ENCODE measurements at places on chromosomes 1 and 21.
A peak's percentile ranks its signal among the peaks of the same experiment; 100 is the strongest.

DNA sequence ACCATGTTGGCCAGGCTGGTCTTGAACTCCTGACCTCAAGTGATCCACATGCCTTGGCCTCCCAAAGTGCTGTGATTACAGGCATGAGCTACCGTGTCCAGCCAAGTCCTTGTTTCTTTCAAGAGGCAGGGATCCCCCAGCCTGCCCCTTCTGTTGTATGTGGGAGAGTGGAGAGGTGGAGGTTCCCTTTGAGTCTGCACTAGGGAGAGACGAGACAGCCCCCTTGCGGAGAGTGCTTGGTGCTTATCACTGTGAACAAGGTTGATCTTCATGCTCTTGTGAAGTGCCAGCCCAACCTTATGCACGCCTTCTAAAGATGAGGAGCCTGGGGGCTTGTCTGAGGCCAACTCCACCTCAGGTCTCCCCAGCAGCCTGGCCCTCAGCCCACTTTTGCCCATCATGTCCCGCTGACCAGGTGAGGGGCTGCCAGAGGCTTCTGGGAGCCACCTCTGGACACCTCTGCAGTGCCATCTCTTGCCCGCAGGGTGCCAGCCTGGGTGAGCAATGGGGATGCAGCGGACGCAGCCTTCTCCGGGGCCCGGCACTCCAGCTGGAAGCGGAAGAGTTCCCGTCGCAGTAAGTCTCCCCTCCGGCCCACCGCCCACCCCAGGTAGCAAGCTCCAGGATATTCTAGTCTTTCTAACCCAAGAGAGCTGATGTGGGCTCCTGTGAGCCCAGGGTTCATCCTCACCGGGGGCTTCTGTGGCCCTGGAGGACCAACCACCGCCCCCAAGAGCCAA lies 62.3 kb downstream of the ARHGEF10L start:
- DNase-seq: no peak

- DNase-seq: no peak
These were observed 116.0 kb upstream of the KCNJ6 start for GRCh38 chr21:38032082-38032801.

DNA sequence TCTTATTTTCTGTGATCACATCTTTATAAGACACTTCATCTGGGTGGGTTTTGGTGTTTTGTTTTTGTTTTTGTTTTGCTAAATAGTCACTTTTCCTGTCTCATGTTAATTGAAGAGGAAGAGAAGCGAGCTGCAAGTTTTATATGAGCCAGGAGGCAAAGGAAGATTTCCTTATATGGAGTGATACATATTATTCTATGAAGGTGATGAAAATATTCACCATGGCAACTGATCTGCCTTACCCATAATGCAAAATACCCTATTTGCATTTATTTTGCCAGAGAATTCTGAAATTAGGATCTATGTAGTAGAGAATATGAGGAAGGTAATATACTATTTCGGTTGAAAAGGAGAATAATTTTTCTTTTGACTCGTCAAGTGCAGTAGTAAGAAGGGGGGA lies 13.9 kb downstream of the CXADR start:
- DNase-seq: no peak

DNA sequence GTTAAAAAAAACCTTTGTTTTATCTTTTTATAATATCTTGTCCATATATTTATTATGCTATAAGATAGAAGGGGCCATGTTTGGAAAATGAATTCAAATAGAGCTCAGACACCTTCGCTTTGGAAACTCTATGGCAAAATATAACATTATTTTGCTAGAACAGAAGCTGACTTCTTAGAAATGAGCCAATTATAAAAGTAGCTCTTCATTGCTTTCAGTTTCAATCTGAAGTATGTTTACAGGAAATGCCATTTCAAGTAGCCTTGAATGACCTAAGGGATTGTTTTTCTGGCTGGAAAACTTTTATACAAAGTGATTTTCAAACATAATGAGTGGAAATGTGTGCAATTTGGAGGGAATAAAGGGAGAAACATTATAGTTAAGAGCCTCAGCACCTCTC lies 37.8 kb upstream of the GBP5 start:
- DNase-seq: no peak

DNA sequence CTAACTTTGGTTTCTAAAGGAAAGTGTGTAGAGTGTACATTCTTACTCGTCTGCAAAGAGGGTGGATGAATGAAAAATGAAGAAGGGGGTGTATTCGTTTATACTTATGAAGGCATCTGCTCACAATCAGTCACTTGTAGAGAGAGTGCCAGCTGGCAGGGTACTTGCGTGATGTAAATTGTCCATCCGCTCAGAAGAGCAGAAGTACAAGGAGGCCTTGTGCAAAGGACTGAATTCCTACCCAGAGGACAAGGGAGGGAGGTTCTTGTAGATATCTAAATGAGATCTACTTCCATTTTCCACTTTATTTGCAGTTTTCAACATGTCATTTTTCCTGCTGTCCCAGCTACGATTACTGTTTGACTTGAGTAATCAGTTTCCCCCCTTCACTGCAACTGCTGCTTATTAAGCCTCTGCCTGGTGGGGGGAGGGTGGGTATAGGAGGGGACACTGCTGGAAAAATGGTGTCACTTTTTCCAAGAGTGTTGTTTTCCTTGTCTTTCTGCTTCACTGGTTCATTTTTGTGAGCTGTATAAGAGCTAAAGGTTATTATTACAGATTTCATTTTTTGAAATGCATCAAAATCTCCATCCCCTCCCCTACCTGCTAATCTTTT lies 67.3 kb downstream of the LAMC1 start:
- peak; percentile 89 for DNase-seq

GRCh38 chr1:98177751-98178150 lies 256.9 kb upstream of the DPYD start:
- DNase-seq: no peak

DNA sequence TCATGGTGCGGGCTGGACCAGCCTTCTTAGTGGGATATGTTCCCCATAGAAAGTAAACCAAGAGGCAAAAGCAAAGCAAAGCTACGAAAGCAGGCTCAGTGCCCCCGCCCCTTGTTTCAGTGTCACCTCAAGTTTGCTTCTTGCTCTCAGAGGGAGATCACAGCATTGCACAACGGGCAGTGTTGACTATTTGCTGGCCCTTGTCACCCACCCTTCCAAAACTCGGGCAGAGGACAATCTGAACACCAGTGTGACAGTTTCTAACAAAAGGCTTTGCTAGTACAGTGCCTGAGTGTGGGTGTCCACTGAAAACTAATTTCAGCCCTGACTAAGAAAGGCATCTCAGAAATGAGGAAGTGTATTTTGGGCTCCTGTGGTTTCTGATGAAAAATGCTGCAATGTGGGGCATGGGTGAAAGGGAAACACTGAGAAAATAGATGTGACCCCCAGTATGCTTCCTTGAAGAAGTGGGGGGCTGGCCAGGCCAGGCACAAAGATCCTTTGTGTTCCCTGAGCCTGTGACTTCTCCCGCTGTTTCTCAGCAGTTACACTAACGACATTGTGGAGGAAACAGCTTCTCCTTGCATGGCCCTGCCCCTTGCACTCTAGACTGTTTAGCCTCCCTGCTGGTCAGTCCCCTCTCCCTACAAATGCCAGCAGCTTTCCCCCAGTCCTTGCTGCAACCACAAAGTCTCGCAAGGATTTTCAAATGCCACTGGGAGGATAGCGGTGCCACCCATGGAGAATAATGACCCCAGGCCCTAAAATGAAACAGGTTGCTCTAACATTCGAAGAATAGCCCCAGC lies 33.3 kb upstream of the KCNE1 start:
- DNase-seq: no peak

DNA sequence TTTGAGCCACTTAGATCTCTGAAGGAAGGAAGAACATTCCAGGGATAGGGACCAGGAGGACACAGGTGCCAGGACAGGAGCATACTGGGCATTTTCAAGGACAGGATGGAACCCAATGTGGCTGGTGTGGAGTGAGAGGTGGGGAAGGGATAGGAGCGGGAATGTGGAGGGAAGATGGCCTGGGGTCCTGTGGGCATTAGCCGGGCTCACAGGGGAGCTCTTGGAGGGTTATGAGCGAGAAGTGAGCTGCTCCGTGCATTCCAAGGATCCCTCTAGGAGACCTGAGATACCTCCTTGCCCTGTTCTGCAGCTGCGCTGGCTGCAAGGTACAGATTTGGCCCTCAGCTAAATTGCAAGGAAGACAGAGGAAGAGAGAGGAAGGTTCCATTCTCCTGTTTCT lies 87.5 kb downstream of the IER5 start:
- no peak for DNase-seq

DNA sequence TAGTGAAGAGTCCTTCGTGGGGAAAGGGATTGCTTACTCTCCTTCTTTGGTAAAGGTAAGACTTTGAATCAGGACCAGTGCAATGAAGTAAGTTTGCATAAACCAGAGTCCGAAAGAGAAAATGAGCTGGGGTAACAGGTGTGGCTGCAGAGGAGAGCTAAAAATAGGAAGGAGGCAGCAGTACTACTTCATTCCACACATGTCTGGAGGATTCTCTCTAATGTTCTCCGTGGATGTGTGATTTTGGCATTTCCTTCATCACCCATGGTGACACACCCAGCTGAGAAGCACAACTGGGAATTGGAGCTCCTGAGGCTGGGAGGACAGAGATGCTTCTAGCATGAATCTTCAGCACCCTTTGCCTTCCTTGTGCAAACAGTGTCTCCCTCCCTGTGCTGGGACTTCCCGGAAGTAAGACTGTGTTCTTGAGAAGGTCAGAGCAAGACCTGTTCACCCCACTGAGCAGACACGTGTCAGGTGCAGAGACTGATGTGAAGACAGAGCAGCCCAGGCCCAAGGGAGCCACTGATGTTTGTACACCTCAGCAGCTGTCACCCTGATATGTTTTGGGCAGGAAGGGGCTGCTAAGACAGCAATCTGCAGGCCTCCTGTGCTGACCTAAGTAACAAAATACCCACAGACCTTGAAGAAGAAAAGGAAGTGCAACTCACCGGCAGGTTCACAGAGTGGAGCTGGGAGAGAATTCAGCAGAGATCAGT lies 13.3 kb downstream of the FCRL1 start:
- DNase-seq: no peak

GRCh38 chr1:160346958-160347357 lies 3.8 kb downstream of the NCSTN start:
- DNase-seq: no peak

Measured in NCI-H2171 treated with DMSO at 0.1 percent for 48 hours (cell line).